ENCODE measurements at places on chromosomes 5 and 9.

DNA sequence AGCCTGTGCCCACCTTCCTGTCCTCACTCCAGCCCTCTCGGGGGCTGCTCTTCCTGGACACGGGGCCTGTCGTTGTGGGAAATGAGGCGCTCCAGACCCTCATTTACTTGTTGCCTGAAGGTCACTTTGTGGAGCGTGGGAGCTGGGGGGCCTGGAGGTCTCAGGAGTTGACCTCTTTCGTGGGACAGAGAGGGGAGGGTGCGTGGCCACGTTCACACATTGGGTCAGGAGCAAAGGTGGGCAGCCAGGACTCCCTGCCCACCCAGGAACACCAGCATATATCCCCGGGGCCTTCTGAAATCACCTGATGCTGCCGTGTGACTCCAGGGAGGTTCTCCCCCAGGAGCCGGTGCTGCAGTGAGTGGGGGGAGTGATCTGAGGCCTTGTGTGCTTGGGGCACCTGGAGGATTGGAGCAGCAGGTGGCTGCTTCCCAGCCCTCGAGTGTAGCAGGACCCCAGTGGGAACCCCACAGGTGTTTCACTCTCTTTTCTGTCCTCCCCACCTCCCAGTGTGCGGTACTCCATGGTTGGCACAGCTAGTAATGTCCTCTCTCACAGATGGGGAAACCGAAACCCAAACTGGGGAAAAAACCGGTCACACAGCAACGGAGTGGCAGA is 20.3 kb downstream of the NCS1 start:
- DNase-seq = no peak

DNA sequence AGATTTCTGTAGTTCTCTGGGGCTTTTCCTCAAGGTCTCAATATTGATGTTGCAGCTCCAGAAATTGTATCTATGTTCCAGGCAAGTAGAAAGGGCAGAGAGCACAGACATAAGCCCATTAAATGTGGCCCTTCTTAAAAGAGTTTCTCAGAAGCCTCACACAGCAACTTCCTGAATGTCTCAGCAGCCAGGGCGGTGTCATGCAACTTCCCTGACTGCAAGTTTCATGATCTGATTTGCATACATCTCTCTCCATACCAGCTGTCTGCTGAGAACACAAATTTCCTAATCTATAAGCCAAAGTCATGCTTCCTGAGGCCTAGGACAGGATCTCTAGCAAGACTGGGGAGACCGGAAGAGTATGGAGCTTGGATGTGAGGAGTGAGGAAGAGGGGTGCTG is 13.0 kb downstream of the RGS7BP start:
- DNase-seq = no peak

DNA sequence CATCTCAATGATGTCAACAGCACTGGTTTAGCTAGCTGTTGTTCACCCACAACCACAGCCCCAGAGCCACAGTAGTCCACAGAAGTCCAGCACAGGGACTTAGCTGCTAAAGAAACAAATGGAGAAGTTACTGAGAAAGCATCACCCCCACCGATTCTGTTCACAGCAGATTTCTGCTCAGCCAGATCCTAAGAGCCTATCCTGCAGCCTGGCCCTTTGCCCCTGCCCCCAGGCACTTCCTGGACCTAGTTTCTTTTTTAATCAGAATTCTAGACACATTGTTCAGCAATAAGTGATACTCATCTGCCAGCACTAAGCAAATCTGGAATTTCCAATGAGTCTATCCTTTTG is 7.4 kb downstream of the B4GALT1 start:
- DNase-seq = peak; percentile 63

GRCh38 chr9:69527454-69527853 is 144.7 kb downstream of the APBA1 start:
- DNase-seq = no peak

DNA sequence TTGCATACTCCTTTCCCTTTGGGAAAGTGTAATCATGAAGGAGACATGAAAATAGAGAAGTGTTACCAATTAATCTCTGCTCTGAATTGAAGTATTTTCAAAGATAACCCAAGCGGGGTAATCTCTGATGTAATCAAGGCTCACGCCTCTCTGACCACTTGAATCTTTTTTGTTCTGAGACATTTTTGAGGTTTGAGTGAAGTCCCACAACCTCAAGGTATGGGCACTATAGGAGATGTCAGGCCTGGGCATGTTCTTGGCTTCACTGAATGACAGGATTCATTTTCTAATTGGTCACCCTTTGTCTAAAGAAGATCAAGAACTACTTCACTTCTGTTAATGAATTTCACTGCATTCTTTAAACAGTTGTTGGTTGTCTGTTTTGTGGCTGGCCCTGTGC is 23.7 kb downstream of the ENHO start:
- DNase-seq = no peak

- no peak for DNase-seq
These were observed 42.5 kb upstream of the ROR2 start for GRCh38 chr9:91992461-91993041.

GRCh38 chr9:113978725-113979342 is 99.3 kb downstream of the AMBP start:
- no peak for DNase-seq

- no peak for DNase-seq
These were observed 438.7 kb downstream of the NTRK2 start for GRCh38 chr9:85108229-85108628.

- peak; percentile 1 for DNase-seq
These were observed 422.6 kb downstream of the EFNA5 start for GRCh38 chr5:107248066-107248695.

- no peak for DNase-seq
These were observed 222.0 kb upstream of the TRIM32 start for GRCh38 chr9:116464987-116465571.

GRCh38 chr5:124342986-124343385 is 403.5 kb downstream of the ZNF608 start:
- no peak for DNase-seq

DNA sequence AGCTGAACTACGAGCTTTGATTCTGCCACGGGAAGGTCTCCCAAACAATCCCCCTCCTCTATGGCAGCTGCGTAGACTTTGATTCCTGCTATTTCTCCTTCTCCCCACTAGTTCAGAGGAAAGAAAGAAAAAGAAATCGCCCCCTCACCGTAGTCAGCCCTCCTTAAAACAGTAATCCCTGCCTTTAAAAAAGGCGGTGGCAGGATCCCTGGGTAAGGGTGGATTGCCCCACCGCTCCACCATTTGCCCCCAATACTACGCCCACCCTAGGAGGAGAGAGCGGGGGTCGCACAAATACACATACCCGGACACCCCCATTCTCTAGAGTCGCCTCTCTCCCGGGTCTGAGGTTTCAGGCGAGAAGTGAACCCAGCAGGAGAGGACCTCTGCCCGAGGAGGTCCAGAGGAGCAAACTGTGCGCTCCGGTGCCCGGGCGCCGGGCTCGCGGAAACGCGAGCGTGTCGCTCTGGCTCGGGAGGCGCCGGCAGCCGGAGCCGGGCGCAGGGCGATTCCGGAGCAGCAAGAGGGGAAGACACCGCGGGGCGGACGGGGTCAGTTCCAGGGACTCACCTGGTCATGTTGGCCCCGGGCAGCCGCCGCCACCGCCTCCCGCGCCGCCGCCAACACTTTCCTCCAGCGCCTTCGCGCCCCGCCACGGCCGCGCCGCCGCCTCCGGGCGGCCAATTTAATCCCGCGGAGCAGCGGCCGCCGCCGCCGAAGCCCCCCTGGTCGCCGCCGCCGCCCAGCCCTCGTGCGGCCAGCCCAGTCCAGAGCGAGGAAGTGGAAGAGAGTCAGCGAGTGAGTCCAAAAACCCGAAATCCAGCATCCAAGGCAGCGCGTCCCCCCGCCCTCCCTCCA is 1057.7 kb upstream of the DMAC1 start:
- DNase-seq = no peak

DNA sequence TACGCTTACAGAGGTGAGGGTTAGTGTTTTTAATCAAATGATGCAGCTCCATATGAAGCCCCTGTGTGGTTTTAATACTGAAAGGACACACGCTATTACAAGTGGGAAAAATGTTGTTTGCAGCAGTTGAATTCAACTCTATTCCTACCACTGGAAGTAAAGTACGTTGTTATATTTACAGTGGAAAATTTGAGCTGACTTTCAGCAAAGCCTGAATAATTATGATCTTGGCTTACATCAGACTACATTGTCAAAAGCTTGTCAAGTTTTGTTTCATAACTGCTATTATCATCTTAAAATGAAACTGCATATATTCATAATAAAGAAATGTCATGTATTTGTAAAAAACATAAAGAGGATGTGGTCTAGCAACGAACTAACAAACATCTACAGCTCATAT is 818.5 kb downstream of the SEMA5A start:
- no peak for DNase-seq

- no peak for DNase-seq
These were observed 30.9 kb downstream of the JAK2 start for GRCh38 chr9:5015934-5016333.

GRCh38 chr5:81121836-81122630 is 111.1 kb upstream of the CKMT2 start:
- DNase-seq = no peak

- no peak for DNase-seq
These were observed 24.7 kb downstream of the BTF3 start for GRCh38 chr5:73522989-73523388.

DNA sequence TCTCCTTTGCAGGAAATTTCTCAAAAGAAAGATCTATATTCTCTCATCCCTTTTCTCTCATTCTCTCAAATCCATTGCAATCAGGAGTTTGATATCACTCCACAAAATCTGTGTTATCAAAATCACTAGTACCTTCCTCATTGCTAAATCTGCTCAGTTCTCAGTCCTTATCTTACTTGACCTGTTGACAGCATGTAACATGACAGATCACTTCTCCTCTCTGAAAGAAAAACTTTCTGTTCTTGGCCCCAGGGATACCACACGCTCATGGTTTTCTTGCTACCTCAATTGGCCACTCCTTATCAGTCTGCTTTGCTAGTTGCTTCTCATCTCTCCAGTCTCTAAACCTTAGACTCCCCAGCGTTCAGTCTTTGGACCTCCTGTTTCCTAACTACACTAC is 22.1 kb downstream of the SRP19 start:
- DNase-seq = no peak

DNA sequence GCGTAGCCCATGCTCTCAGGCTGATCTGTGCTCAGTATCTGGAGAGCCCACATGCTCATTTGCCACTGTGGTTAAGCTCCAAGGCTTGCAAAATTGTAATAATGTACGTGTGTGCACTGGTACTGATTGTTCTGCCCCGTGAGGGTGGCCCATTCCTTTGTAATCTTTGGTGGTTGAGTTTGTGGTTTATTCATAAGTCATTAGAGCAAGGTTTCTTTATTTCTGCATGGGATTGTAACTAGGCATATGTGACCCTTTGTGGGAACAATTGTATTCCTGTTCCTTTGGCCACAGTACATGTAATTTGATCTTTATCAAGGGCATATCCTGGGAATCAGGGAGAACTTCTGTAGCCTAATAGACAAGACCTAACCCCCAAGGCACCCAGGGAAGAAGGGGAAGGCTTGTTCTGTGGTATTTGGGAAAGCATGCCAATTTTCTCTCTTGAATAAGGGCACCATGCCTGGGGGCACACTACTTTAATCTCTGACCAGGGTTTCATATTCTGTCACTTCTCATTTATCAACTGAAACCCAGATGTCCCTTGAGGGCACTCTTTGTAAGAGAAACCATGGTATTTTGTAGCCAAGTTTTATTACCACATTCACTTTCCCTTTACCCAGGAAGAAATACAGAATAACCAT is 74.6 kb downstream of the NPR3 start:
- no peak for DNase-seq

GRCh38 chr5:17277907-17278306 is 60.5 kb downstream of the BASP1 start:
- no peak for DNase-seq

DNA sequence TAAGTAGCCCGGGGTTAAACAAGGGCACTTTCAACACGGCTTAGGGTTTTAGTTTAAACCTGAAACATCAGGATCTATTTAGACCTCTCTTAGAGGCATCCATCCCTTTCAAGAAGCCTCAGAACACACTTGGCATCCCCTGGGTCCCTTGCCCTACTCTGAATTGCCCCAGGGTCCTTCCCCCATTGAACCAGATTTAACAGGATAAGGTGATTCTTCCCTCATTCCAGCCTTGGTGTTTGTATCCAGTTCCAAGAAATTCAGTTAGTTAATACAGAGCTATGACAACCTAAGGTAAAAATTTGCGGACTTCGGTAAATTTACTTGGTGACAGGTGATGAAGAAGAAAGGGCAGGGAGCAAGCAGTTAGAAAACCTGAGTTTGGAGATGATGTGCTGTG is 35.8 kb upstream of the GLIS3 start:
- DNase-seq = no peak

DNA sequence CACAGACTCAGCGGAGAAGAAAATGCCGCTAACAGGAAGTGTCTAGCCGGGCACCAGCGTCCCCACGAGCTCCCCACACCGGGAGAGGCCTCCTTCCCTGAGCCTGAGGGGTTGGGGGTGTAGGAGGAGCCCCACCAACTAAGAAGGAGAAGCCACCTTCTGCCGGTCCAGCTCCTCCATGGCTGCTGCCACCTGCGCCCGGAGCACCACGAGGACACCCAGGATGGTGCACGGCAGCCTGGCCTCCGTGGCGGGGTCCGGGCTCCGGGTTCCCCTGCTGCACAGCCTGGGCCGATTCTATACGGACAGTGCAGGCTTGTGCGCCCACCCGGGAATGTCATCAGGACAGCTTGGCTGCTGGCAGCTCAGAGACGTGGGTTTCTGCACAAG is 297 bp downstream of the LCN8 start:
- no peak for DNase-seq

DNA sequence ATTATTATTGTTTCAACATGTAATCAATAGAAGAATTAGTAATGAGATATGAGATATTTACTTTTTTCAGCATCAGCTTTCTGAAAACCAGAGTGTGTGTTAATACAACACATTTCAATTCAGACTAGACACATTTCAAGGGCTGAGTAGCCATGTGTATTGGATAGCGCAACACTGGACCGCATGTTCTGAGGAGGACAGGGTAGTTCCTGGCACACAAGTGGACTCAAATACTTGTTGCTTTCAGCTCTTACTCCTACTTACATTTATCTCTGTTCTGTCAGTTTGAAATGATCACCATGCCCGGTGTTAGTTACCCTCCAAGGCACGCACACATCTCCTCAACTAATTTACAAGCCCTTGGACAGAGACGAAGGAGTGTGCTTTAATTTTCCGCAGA is 126.6 kb downstream of the SLC24A2 start:
- no peak for DNase-seq

- DNase-seq = no peak
These were observed 43.5 kb upstream of the RASGRF2 start for GRCh38 chr5:80916676-80917075.

GRCh38 chr9:82621447-82621846 is 441.5 kb downstream of the RASEF start:
- DNase-seq = no peak

GRCh38 chr5:160291467-160291866 is 20.9 kb downstream of the CCNJL start:
- no peak for DNase-seq

GRCh38 chr5:83846624-83847350 is 126.1 kb upstream of the HAPLN1 start:
- no peak for DNase-seq

GRCh38 chr5:159290741-159291140 is 27.7 kb downstream of the UBLCP1 start:
- DNase-seq = no peak

DNA sequence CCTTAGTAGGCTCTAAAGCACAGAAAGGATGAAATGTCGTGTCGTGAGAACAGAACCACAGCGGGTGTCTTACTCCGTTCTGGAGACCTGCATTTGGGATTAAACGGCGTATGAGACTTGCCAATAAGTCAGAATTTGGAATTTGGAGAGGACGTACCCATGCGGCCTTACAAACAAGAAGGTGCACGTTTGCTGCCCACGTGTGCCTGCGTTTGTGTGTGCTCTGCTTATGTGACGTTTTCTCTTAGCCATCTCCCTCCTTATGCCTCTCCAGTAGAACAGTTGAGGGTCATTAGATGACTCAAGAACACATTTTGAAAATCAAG is 171.6 kb upstream of the OTULINL start:
- DNase-seq = no peak
